ENCODE measurements at places on chromosomes 1 and 21.

DNA sequence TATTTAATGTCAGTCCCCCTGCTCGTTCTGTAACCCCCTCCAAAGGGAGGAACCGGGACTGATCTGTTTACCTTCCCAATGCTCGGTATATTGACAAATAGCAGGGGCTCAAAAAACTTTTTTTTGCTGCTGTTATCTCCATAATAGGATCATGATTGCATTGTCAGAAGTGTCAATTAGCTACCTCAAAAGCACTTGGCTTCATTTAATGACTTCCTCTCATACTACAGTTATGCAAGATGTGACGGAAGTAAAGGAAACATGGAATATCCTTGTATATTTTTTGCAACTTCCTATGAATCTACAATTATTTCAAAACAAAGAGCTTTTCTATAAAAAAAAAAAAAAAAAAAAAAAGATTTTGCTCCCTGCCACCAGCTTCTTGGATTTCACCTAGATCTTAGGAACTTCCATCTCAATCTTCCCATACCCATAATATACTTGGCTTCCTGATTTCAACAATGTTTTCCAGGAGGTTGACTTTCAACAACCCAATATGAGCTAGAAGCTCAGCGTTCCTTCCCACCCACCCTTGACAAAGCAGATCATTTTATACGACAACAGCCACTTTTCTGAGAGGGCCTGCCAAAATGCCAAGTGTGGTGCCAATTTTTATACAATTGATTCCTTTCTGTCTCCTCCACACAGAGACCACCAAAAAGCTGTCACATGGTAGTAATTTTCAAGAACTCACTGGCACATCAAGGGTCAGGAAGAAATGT is 71.7 kb downstream of the SETD4 start:
- DNase-seq, result no peak

DNA sequence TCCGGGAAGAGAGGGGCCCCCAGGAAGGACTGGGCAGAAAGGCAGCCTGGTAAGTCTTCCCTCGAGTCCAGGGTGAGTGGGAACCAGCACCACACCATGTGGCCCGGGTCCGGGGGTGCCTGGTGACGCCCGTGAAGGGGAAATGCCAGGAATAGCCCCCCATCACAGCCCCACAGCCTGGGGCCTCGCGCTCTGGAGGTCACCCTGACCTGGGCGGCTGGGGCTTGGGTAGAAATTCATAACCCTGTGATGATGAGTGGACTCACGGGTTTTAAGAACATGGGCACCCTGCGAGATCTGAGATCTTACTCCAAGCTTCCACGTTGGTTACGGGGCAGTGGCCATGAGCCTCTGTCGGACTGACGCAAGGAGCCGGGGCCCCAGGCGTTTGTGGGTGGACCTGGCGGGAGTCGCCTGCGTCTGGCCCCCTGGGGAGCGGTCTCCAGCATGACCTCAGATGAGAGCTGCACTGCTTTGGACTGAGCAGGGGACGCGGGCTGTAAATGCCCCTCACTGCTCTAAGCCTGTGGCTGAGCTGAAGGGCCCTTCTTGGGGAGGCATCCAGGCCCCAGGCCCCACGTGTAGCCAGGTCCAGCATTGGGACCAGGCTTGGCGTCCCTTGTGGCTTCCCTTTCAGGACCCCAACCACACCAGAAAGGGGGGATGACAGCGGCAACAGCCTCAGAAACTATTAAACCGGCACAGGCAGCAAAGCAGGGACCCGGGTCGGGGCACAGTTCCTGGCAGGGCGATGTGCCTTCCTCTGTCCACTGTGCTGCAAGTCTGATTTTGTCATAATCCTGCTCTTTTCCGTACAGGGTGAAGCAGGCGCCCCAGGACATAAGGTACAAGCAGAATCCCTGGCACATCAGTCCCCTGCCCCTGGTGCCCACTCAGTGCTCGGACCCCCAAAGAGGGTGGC is 60.0 kb downstream of the SLC19A1 start:
- DNase-seq, result no peak

DNA sequence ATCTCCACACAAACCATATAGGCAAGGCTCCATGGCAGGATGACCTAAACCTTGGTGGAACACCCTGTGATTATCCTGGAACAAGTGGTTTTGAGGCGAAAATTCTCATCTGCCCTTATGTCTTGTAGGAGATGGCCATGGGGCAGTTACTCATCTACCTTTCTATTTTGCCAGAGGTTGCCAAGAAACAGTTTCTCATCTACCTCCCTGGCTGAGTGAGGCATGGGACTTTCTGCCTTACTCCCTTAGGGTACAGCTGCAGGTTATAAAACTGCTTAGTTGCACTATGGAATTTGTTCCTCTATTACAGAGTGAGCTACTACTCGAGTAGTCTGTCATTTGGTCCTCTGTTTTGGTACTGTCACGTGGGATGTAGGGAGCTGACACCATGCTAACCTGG is 31.3 kb upstream of the GUCA2A start:
- DNase-seq, result no peak

GRCh38 chr1:10538646-10539355 is 64.1 kb downstream of the PEX14 start:
- DNase-seq, result no peak

DNA sequence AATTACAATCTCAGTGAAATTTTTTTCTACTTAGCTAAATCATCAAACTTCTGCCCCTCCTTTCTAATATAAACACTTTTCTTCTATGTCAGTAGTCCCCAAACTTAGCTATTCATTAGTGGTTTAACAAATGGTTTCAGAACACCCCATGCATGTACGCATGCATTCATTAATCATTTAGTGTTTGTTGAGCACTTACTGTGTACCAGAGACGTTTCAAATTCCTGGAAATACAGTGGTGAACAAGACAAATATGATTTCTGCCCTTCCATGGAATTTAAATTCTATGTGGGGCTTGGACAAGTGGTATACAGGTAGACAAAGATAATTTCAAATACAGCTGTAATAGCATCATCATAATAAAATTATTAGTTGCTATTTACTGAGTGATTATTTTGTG is 1.5 kb downstream of the ZBTB40 start:
- no peak for DNase-seq

- DNase-seq, result no peak
These were observed 18.5 kb downstream of the MORN1 start for GRCh38 chr1:2372551-2373490.

DNA sequence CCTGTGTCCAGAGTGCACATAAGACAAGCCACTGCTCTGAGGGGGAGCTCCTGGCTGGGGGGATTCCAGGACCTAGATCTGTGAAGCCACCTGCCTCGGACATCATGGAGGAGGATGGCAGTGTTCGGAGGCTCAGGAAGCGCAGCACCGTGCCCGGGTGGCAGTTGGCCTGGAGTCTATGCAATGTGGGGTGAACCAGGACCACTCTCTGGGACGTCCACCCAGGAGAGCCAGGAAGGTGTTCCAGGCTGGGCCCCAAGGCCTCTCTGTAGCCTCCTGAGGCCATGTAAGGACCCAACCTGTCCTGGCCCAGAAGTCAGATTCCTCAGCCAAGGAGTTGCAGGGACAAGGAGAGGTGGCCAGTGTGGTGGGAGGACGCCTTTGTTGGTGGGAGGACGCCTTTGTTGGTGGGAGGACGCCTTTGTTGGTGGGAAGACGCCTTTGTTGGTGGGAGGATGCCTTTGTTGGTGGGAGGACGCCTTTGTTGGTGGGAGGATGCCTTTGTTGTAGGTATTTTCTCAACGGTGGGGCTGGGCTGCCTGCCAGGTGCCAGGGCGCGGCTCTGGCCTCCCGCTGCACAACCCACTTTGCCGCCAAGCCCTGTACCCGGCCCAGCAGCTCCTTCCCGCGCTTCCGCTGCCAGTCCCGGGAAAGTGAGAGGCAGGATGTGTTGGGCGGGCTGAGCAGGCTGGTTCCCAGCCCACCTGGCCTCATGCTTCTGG is 30.6 kb upstream of the BMP8B start:
- no peak for DNase-seq

DNA sequence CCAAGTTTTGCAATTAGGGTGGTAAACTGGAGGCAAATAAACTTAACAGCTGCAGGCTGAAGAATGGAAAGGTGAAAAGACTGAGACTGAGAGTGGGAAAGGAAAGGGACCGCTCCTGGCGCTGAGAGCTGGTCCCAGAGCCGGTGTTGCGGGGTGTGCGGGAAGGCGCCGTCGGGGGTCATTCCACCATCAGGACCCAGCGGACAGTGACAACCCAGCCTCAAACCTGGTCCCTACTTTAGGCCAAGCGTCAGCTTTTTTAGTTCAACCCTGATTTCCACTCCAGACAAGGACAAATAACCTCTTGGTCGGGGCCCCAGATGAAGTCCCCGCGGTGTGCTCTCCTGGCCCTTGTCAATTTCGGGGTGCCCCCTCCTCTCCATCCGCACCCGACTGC is 145.8 kb upstream of the ETS2 start:
- no peak for DNase-seq

- DNase-seq, result no peak
These were observed 255.8 kb upstream of the CACYBP start for GRCh38 chr1:174743654-174744561.

GRCh38 chr21:35603494-35603893 is 456.8 kb downstream of the SETD4 start:
- DNase-seq, result no peak

DNA sequence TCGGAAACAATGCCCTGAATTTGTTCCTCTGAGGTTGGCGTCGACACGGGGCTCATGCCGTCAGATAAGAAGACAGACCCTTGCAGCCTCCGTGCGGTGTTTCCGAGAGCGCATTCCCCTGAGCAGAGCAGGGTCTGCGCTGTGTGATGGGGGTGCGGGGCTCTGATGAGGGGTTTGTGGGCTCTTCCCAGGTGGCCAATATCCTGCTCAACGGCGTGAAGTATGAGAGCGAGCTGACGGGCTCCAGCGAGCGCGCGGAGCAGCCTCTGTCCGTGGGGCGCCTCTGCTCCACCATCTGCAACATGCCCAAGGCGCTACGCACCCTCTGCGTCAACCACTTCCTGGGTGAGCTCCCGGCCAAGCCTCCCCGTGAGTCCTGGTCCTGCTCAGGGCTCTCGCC is 17.3 kb downstream of the SLC45A1 start:
- no peak for DNase-seq

DNA sequence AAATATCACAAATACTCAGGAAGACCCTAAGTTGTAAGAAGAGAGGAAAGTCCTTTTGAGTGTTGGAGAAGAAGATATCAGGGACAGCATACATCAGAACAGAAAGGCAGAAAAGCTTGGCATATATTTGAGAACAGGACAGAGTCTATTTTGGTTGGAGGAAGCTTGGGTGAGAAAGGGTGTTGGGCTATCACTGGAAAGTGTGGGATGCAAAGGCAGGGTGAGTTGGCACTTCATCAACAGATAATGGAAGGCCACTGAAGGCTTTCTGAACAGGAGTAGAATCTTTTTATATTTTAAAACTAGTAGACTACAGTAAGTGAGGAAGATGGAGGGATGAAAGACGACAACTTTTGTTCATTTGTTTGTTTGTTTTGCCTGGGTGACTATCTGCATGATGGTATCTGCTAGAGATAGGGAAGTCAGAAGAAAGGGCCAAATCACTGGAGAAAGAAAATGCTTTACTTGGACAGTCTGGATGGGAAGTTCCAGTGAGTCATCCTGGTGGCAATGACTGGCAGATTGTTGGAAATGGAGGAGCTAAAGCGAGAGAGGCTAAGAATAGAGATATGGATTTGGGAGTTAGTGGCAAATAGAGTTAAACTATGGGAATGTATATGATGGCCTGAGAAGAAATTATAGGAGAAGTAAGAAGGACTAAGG is 33.7 kb upstream of the KCNA2 start:
- no peak for DNase-seq

DNA sequence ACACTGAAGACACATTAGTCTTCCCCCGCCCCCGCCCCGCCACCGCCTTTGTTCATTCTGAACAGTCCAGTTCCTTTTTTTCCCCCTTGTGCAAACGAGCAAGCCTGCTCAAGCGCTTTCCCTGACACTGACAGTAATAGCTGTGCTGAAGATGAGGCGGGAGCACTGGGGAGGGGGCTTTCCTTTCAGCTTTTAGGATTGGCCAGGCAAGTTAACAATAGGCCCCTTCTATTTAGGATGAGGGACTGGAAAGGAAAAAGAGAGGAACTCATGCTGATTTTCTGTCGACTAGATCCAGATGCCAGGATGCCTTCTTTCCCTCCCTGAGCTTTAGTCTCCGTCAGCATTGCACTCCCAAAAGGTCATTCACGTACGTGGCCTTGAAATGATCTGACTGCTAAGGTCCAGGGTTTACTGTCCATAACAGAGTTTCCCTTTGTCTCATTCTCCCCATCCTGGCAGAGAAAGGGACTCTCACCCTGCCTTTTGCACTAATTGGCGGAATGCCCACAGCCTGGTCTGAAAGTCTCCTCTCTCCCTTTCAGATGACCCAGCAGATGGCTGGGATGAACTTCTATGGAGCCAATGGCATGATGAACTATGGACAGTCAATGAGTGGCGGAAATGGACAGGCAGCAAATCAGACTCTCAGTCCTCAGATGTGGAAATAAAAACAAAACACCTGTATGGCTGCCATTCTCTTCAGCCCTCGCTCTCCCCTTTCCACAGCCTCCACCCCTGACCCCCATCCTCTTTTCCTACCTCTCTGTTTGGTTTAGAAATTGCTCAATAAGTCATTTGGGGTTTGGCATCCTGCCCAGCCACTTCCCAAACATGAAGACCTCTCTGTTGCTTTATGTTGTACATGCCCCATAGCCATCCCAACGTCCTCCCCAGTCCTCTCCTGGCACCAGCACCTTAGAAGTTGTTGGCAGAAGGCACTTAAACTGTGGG is 28.6 kb upstream of the ZFP69B start:
- DNase-seq, result no peak

DNA sequence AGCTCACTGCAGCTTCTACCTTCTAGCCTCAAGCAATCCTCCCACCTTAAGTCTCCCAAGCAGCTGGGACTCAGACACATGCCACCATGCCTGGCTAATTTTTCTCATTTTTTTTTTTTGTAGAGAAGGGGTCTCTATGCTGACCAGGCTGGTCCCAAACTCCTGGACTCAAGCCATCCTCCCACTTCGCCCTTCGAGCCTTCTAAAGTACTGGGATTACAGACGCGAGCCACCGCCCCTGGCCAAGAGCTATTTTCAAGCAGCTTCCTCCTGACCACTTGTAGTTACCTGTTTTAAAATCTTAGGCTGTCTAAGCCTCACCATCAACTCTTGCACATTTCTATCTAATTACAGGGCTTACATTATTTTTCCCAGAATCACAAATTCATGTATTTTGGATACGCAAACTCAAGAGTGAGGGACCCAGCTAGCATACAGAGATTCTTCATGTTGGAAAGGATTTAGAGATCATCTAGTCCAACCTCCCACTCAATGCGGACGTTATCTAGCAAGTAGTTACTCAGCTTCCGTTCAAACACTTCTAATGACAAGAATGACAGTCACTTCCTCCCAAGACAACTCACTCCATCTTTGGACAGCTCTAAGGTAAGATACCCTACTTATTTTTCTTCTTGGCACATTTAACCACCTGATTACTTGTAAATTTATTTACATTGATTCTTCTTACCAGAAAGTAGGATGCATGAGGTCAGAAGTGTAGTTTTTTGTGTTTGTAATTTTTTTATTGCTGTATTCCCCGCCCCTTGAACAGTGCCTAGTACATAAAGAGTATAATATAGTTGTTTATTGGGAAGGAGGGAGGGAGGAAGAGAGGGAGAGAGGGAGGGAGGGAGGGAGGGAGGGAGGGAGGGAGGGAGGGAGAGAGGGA is 65.4 kb downstream of the LUZP1 start:
- no peak for DNase-seq

- no peak for DNase-seq
These were observed 140.4 kb upstream of the ETV3 start for GRCh38 chr1:157278383-157279137.

GRCh38 chr1:212218911-212219310 is 66.3 kb upstream of the PPP2R5A start:
- DNase-seq, result no peak
